ENCODE measurements at places on chromosomes 5 and 9.
A peak's percentile ranks its signal among the peaks of the same experiment; 100 is the strongest.

DNA sequence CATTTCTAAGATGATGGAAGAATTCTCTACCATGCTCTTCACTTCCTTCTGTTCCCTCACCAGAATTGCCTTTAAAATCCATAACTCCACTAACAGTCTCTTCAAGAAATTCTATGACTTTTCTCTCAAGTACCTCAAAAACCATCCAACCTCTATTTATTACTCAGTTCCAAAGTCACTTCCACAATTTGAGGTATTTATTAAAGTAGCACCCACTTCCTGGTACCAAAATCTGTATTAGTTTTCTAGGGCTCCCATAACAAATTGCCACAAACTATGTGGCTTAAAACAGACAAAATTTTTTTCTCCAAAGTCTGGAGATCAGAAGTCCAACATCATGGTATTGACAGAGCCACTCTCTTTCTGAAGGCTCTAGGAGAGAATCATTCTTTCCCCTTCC, 4.9 kb upstream of the SPTLC1 start:
- DNase-seq, result no peak

- DNase-seq, result no peak
Observed at GRCh38 chr5:1554410-1554967, 30.7 kb upstream of the LPCAT1 start.

- DNase-seq, result peak; percentile 22
Observed at GRCh38 chr5:16983022-16983639, 47.0 kb upstream of the MYO10 start.

GRCh38 chr5:172035049-172035448, 28.6 kb upstream of the FBXW11 start:
- DNase-seq, result no peak

All from kidney glomerular epithelial cell (primary cell).